NCI-H748 treated with DMSO at 0.1 percent for 48 hours (cell line): ENCODE measurements at places on chromosomes 7 and 10.

GRCh38 chr7:48088559-48089045 is 463 bp upstream of the UPP1 start:
- no peak for DNase-seq

GRCh38 chr7:84668116-84668515 is 473.5 kb upstream of the SEMA3A start:
- no peak for DNase-seq

- DNase-seq = no peak
Observed at GRCh38 chr7:120023494-120024167, 249.3 kb upstream of the KCND2 start.

- no peak for DNase-seq
Observed at GRCh38 chr7:148079206-148080080, 511.1 kb upstream of the C7orf33 start.

DNA sequence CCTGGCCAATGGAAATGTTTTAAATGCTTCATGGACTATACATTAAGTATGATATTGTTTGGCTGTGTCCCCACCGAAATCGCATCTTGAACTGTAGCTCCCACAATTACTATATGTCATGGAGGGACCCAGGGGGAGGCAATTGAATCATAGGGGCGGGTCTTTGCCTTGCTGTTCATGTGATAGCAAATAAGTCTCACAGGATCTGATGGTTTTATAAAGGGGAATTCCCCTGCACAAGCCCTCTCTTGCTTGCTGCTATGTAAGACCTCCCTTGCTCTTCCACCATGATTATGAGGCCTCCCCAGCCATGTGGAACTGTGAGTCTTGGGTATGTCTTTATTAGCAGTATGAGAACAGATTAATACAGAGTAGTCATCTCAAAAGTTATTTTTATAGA is 32.4 kb upstream of the GRB10 start:
- DNase-seq = no peak

DNA sequence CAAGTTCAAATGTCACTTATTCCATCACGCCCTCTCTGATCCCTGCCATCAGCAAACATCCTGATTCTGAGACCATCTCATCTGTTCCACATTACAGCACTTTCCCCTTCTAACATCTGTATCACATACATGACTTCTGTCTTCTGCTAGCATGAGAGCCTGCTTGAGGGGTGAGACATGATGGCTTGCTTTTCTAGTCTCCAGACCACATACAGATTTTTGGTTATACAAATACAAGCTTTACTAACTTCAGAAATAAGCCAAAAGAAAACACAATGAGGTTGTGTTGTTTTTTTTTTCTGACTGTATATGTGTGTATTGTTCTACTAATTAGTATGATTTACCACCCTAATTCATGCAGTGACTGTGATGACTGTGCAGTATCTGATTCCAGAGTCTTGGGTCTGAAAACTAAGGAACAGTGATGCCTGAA is 34.3 kb downstream of the NAPEPLD start:
- DNase-seq = no peak
